KG1 (cell line): ENCODE measurements at places on chromosomes 2 and 18.
A peak's percentile ranks its signal among the peaks of the same experiment; 100 is the strongest.

DNA sequence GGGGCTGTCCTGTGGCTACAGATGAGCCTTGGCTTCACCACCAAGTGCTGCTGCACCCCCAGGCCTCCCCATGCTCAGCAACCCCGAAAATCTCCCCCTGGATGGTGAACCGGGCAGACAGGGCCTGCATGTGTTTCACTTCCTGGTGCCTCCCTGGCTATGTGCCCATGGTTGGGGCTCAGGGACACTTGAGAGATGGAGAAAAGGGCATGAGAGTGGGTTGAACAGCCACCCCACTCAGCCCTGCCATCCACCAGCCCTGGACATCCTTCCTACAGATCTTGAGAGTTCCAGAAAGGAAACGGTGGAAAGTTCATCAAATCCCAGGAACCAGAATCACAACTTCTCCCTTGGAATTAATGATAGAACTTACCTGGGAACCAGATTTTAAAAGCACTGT is 74.7 kb upstream of the TEX51 start:
- DNase-seq = no peak

GRCh38 chr2:239436669-239437335 is 36.0 kb upstream of the HDAC4 start:
- DNase-seq = no peak

DNA sequence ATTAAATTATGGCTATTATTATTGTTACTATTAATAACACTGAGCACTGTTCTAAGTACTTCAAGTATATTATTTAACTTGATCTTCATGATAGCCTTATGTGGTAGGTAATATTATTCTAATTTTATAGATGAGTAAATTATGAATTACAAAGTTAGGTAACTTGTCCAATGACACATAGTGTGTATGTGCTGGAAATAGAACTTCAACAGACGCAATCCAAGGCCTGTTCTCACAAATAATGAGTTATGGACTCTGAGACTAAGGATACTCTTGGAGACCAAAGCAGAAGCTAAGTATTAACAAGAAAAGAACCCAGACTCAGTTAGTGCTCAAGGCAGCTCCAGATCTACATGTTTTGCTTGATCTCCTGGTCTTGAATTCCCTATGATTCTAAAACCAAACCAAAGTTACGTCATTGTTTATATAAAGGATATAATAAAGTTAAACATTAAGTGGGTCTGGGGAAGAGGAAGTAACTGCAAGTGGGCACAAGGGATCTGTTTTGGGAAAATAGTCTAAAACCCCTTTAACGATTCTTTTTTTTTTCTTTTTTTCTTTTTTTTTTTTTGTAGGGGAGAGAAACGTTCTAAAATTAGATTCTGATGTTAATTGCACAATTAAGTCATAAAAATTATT is 211.3 kb downstream of the ERBB4 start:
- no peak for DNase-seq

- DNase-seq = no peak
Observed at GRCh38 chr2:114688241-114688640, 245.8 kb downstream of the DPP10 start.

- DNase-seq = no peak
Observed at GRCh38 chr18:75533209-75533608, 105.7 kb upstream of the SMIM21 start.

DNA sequence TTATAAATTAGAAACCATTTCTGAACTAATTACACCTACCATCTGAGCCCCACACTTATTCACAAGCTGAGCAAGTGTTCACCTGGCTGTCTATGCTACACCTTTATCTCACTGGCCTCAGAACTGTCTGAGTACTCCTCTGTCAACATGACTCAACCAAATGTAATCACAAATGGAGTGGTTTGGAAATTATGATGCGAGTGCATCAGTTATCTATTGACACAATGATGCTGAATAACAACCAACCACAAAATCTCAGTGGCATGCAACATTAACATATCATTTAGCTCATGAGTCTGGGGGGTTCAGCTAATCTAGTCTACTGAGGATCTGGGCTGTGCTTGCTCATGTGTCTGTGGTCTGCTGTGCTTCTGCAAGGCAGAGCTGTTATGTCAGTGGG is 184.2 kb upstream of the NXPH2 start:
- DNase-seq = no peak

DNA sequence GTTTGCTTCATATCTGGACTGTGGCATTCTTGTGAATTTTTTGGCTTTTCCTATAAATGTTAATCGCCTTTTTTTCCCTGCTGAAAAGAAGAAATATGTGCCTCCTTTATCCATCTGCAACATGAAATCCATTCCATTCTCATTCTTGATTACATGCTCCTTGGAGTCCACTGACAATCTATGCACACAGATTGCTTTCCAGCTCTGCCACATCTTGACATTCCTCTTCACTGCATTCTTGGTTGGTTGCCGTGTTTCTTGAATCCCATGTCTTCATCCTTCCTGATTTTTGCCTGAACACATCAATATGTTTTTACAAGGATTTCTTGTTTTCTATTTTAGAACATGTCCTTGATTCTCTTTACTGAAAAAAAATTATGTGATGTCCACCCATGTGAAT is 26.7 kb upstream of the BIRC6 start:
- DNase-seq = no peak

DNA sequence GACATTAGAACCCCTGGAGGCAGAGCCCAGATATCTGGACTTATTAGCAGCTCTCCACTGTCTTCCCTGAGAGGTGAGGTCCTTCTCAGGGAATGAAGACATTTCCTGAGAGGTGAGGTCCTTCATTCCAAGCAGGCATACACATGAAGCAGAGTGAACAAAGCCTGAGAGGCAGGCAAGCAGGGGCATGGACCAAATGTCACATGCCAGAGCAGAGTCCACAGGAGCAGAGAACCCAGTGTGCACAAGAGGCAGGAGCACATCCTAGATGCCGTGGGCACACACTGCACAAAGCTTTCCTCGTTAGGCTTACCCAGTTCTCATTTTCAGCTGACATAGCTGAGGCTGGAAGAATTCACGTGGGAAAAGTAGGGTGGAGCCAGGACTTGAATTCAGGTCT is 759.9 kb upstream of the HS6ST1 start:
- DNase-seq = no peak

- no peak for DNase-seq
Observed at GRCh38 chr2:182499706-182500470, 73.1 kb upstream of the PDE1A start.

GRCh38 chr2:69007169-69007568 is 5.8 kb upstream of the ANTXR1 start:
- no peak for DNase-seq

GRCh38 chr2:46098621-46099062 is 198.6 kb upstream of the EPAS1 start:
- DNase-seq = no peak

- DNase-seq = no peak
Observed at GRCh38 chr2:76391678-76392077, 681.0 kb upstream of the GCFC2 start.

GRCh38 chr2:51866361-51866760 is 834.4 kb upstream of the NRXN1 start:
- DNase-seq = no peak

- no peak for DNase-seq
Observed at GRCh38 chr2:129242269-129242668, 737.2 kb upstream of the RAB6C start.

- no peak for DNase-seq
Observed at GRCh38 chr2:14516844-14517243, 115.7 kb upstream of the LRATD1 start.

GRCh38 chr2:72475246-72475645 is 327.6 kb upstream of the CYP26B1 start:
- no peak for DNase-seq

- DNase-seq = no peak
Observed at GRCh38 chr18:23468753-23469459, 15.8 kb downstream of the RIOK3 start.

- DNase-seq = no peak
Observed at GRCh38 chr2:76478266-76479035, 767.7 kb upstream of the GCFC2 start.

GRCh38 chr18:68940039-68940438 is 142.2 kb downstream of the CCDC102B start:
- no peak for DNase-seq

GRCh38 chr2:95043300-95044093 is 18.0 kb downstream of the MAL start:
- DNase-seq = no peak

DNA sequence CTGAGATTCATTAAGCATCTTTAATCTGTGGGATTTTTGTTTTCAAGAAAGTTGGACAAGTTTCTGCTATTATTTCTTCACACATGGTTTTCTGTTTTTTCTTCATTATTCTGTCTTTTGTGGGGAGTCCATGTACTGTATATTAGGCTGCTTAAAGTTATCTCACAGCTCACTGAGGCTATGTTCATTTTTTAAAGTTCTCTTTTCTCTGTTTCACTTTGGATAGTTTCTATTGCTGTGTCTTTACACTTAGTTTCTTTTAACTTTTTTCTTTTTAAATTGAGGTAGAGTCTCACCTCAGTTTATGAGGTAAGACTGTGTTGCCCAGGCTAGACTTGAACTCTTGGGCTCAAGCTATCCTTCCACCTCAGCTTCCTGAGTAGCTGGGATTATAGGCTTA is 8.6 kb downstream of the OSBPL6 start:
- DNase-seq = no peak

GRCh38 chr2:64230540-64230939 is 86.3 kb upstream of the PELI1 start:
- no peak for DNase-seq

GRCh38 chr2:174595891-174596397 is 1.7 kb downstream of the WIPF1 start:
- DNase-seq = peak; percentile 11
